SHP77 (cell line): ENCODE measurements at places on chromosomes 13 and 19.

GRCh38 chr13:43792076-43792881 is 5.5 kb upstream of the ENOX1 start:
- DNase-seq, result no peak

- DNase-seq, result no peak
Measured at GRCh38 chr13:74191410-74191809, 57.2 kb upstream of the KLF12 start.

GRCh38 chr13:39998166-39998565 is 342.7 kb downstream of the COG6 start:
- DNase-seq, result no peak

- no peak for DNase-seq
Measured at GRCh38 chr19:27714857-27715256, 1498.1 kb downstream of the UQCRFS1 start.

- no peak for DNase-seq
Measured at GRCh38 chr13:106490569-106491321, 44.7 kb downstream of the EFNB2 start.

- DNase-seq, result no peak
Measured at GRCh38 chr13:75352641-75353327, 129.2 kb downstream of the TBC1D4 start.

- no peak for DNase-seq
Measured at GRCh38 chr13:30443957-30444404, 21.7 kb downstream of the UBE2L5 start.

- peak; percentile 22 for DNase-seq
Measured at GRCh38 chr19:6740589-6741343, 1.3 kb downstream of the TRIP10 start.

DNA sequence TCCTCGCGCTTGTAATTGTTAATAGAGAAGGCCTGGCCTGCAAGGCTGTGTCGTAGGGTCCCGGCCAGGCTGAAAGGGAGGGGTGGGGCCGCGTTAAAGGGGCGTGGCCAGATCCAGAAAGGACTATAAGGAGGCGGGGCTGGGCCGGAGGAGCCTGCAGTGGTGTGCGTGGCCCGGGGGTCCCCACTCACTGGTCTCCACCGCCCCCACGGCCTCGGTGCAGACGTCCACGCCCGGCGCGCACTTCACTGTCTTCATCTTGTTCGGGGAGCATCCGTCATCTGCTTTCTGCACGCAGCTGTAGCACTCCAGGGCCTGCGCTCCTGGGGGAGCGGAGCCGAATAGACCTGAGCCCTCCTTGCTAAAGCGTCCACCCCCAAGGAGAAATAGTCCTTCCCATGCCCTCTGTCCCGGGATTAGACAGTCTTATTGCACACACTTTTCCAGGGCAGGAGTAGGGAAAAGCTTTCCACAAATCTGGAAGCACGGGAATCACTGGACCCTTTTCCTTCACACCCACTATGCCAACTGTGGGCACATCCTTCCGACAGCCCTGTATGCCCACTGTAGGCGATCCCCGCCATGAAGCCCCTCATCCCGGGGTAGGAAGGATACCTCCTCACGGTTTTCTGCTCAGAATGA is 1.2 kb downstream of the LYPD3 start:
- peak; percentile 39 for DNase-seq

GRCh38 chr13:27259831-27260230 is 8.5 kb downstream of the RPL21 start:
- no peak for DNase-seq

GRCh38 chr19:31337008-31337914 is 12.0 kb downstream of the TSHZ3 start:
- DNase-seq, result no peak

- no peak for DNase-seq
Measured at GRCh38 chr13:41058295-41059070, 2.8 kb upstream of the WBP4 start.

DNA sequence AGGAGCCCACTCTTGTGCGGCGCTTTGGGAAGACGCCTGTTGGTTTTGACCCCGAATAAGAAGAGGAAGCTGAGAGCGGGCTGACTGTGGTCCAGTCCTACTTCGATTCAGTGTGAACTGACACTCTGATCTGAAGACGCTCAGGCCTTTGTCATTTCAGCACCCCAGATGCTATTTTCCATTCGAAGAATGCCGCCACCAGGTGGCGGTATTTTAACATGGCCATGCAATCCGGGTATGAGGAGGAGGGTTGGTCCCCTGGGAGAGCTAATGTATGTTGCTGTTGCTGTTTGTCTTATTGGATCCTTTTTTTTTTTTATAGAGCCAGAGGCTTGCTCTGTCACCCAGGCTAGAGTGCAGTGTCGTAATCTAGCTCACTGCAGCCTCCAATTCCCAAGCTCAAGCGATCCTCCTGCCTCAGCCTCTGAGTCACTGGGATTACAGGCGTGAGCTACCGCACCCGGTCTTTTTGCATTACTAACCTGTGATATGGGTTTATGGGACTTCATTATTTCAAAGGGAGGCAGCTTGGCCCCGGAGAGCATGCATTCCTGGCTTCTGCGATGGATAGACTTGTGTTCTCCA is 803 bp upstream of the TIMM44 start:
- peak; percentile 67 for DNase-seq

GRCh38 chr13:93080587-93080986 is 146.0 kb upstream of the GPC6 start:
- DNase-seq, result no peak

- no peak for DNase-seq
Measured at GRCh38 chr19:10274589-10274988, 3.7 kb downstream of the ICAM1 start.

GRCh38 chr13:113092776-113093579 is 12.6 kb upstream of the F7 start:
- no peak for DNase-seq

DNA sequence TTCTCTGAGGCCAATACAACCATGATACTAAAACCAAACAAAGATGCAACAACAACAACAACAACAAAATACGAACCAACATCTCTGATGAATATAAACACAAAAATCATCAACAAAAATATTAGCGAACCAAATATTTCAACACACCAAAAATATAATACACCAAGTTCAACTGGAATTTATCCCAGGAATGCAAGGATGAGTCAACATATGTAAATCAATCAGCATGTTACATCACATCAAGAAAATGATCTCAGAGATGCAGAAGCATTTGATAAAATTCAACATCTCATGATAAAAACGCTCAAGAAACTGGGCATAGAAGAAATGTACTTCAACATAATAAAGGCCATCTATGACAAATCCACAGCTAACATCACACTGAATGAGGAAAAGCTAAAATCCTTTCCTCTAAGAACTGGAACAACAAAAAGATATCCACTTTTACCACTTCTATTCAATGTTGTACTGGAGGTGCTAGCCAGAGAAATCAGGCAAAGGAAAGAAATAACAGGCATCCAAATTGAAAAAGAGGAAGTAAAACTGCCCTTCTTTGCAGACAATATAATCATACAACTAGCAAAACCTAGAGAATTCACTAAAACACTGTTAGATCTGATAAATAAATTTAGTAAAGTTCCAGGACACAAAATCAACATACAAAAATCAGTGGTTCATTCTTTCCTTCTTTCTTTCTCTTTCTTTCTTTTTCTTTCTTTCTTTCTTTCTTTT is 2448.7 kb upstream of the PCDH20 start:
- DNase-seq, result no peak

GRCh38 chr13:28120317-28120716 is 18.0 kb upstream of the PAN3 start:
- DNase-seq, result no peak

DNA sequence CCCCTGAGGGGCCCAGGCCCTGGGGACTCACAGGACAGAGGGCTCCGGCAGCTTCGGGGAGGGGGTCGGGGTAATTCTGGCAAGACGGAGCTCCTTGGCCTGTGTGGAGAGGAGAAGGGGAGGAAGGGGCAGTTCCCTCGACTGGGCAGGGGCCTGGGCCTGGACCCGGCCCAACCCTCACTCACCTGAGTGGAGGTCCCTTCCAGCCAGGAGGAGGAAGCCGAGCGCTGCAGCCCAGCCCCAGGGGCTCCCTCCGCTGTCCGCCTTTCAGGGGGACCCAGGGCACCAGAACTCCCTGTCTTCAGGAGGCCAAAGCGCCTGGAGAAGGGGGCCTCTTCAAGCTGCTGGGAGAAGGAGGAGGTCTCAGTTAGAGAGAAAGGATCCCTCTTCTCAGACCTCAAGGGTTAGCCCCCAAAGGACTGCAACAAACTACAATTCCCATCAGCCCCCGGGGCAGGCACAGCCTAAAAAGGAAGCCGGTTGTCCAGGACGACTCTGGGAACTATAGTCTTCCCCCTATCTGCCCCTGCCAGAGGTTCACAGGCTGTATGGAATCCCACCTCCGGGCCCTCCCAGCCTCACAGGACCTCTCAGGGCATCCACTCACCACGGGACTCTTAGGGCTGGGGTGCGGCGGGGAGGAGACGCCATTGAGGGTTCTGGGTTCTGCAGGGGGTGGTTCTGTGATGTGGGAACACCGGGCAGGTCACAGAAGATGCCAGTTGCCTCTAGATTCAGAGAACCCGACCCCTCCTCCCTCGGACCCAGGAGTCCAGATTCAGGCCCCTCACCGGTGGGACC is 19.8 kb downstream of the EPS8L1 start:
- no peak for DNase-seq

- DNase-seq, result no peak
Measured at GRCh38 chr13:25218019-25218418, 45.9 kb upstream of the AMER2 start.
